ENCODE measurements at places on chromosomes 12 and 14.

GRCh38 chr12:94114166-94114565 lies 34.2 kb upstream of the PLXNC1 start:
- no peak for DNase-seq

- peak; percentile 40 for DNase-seq
Measured at GRCh38 chr12:8867009-8867408, 44.6 kb downstream of the A2ML1 start.

DNA sequence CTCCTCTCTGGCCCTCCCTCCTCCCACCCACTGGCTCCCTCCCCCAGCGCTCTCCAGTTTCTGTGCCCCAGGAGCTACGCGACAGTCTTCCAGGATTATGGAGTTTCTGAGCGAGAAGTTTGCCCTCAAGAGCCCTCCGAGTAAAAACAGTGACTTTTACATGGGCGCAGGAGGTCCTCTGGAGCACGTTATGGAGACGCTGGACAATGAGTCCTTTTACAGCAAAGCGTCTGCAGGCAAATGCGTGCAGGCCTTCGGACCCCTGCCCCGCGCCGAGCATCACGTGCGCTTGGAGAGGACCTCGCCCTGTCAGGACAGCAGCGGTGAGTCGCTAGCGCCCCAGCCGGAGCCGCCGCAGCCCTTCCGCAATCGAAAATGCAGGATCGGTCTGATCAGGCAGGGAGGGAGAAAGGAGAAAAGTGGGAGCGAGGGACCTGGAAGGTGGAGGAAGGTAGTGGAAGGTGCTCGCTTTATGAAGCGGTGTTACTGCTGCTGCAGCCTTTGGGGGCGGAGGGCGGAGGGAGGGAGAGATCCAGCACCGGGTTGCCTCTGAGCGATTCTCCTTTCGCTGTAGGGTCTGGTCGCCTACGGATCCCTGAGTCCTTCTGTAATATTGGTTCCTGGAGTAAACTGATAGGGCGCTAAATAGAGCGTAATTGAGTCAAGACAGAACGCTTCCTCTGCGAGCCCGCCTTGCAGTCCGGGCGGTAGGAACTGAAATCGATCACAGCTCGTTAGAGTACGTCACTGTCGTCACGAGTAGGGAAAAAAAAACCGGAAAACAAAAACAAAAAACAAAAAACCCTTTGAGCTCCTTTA lies at the start of gene ALX1:
TSS of gene ALX1 (plus strand) at position 56 of the 819 bp plus-strand sequence. CDS start at position 98, 42 bp downstream.
- DNase-seq = peak; percentile 3

DNA sequence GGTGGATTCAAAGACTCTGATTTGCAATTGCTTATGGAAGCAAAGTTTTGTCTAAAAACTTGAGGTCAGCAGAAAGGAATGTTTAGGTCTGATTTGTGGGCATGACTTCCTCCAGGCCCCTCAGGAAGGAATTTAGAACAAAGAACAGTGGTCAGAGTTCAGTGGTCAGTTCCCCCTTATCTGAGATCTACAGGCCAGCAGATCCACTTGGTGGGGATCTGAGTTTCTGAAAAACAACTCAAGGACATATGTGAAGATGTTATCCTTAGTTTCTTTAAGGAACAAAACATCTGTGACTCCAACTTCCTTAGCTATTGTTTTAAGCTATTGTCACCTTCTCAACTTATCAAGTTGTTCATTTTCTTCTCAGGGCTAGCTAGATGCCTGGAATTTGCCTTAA lies 28.0 kb upstream of the NAA30 start:
- DNase-seq = no peak

GRCh38 chr12:91422811-91423692 lies 240.4 kb upstream of the DCN start:
- no peak for DNase-seq

DNA sequence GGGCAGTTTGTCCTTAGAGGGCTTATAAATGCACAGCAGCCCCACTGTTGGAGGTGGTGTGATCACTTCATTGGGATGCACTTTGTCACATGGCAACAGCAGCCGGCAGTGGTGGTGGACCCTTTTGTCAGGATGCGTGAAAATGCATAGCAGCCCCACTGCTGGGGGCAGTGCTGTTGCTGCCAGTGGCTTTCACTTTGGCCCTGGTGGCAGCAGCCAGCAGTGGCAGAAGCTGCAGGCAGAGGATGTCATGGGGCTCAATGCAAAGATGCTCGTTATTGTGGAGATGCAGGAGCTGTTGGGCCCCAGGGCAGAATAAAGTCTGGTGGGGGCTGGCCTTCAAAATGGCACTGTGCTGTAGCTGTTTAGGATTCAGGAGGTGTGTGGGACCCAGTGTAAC lies 173.0 kb upstream of the DAAM1 start:
- DNase-seq = no peak

DNA sequence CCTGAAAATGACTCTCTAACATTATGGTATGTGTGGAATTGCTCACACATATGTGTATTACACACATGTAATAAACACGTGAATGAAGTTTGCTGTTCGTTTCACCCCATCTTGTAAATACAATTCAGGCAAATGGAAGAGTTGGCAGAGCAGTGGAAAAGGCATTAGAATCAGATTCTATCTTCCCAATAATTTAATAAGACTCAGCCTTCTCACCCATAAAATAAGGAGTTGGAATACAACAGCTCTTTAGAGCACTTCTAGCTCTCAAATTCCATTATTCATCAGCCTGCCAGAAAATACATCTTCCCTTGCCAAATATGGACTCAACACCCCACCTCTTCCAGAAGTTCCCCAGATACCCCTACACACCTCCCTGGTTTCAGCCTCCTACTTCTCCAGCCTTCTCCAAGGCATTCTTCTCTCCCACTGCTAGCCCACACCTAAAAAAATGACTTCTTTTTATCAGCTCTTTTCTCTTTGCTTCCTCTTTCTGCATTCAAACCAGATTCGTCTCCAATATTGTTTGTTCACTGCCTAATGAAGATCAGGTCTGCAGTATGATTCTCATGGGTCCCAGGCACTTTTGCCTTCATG lies 66.2 kb upstream of the DYRK2 start:
- no peak for DNase-seq

Data from activated CD4-positive, alpha-beta T cell treated with anti-CD3 and anti-CD28 coated beads, Interleukin-10, Interleukin-2, amounts not matched to agents 100 ng/mL and 50 ng/mL, durations not matched to agents 16 hours and 8 hours (primary cell).